ENCODE measurements at places on chromosomes 2 and 18. TPM values are rescaled to one million over a fixed set of nuclear protein-coding genes. Genes with fewer than 3 reads are reported as not detected.

- DNase-seq: no peak
Measured at GRCh38 chr2:200272320-200272719, 34.2 kb upstream of the SPATS2L start.

ATOH8 gene
- 129 TPM for total RNA-seq

REG3A gene
- not detected for total RNA-seq

DNA sequence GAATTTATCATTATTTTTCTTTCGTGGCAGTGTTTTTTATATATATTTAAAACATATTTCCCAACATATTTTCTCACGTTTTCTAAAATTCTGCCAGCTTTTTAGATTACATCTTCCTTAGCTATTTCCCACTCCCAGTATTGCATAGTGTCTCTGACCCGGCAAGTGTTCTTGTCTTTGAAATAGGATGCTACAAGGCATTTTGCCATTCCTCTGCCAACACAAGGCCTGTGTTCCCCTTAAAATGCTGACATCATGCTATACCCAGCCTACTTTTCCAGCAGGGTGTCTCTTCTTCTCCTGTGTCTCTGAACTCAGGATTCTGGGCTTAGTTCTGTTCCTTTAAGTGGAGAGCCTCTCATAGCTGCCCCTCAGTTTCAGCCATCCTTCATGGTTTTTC, 115.2 kb downstream of the DIS3L2 start:
- DNase-seq: no peak

GRCh38 chr18:13564579-13564978, 161.8 kb downstream of the FAM210A start:
- DNase-seq: no peak

RAB6C gene
- total RNA-seq: not detected

SERPINB11 gene
- not detected for total RNA-seq

DNA sequence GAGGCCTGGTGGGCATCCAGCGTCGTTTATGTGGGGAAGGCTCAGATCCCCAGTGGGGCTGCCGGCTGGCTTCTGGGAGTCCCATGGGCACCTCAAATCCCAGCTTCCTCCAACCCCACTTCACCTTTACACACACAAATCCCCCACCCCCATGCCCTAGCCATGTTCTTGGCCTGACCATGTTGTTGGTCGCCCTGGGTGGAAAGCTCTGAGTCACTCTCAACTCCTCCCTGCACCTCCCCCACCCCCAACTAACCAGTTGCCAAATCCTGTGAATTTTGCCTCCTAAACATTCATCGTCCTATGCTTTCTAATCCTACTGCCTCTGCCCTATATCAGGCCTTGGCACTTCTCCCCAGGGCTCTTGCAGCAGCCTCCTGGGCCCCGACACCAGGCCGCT, 6.4 kb downstream of the TNS1 start:
- peak; percentile 50 for DNase-seq

DNA sequence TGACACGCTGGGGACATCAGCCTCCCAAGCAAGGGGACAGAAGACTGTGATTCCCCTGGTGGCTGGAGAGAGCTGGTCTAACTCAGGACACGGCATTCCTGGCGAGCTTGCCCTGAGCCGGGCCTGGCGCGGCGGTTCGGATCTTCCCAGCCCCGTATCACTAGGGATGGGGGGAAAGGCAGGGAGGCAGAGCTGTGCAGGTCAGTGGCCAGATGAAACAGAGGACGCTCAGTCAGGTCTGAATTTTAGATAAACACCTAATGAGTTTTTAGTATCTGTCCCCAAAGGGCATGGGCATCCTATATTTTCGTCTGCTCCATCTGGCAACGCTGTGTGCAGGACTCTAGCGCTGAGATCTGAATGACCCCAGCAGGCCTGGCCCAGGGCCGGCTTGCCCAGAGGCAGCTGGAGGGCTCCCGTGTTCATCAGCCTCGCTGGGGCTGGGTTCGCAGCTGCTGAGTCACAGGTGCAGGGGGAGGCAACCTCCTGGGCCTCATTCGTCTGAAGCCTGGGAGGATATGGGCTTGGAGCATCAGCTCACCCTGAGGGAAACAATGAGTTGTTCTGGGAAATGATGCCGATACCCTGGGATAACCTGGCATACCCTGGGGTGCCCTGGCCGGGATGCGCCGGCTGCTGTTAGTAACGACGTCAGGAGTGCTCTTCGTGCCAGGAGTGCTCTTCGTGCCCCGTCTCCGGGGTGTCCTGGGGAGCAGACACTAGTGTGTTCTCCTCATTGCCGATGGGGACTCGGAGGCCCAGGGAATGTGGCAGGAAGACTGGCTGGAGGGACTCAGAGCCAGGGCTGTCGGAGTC, 48.1 kb upstream of the HPCAL1 start:
- peak; percentile 42 for DNase-seq

DNA sequence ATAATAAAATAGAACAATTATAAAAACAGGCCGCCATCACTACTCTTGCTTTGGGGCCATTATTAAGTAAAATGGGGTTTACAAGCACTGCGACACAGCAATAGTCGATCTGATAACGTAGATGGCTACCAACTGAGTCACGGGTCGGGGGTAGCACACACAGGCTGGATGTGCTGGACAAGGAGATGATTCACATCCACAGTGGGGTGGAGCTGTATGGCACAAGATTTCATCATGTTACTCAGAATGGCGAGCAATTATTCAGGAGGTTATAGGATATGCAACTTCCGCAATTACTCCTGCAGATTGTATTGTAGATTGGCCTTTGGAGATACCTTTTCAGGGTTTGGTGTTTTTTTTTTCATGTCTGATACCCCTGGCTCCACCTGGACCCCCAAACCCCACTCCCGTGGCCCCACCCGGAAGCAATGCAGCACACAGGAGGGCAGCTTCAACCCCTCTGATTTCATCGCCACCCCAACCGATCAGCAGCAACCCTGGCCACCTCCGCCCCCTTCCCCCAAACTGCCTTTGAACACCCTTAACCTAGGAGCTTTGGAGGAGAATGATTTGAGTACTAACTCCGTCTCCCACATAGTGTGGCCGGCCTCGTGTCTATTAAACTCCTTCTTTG, 21.4 kb upstream of the MLPH start:
- DNase-seq: no peak

FAM124B gene
- not detected for total RNA-seq

POLE4 gene
- 31.9 TPM for total RNA-seq

NLRC4 gene
- total RNA-seq: not detected

- peak; percentile 68 for DNase-seq
Measured at GRCh38 chr2:238868067-238868524, 20.2 kb downstream of the TWIST2 start.

DNER gene
- total RNA-seq: 3.5 TPM

C1QL2 gene
- not detected for total RNA-seq

CBLN2 gene
- total RNA-seq: not detected

DNA sequence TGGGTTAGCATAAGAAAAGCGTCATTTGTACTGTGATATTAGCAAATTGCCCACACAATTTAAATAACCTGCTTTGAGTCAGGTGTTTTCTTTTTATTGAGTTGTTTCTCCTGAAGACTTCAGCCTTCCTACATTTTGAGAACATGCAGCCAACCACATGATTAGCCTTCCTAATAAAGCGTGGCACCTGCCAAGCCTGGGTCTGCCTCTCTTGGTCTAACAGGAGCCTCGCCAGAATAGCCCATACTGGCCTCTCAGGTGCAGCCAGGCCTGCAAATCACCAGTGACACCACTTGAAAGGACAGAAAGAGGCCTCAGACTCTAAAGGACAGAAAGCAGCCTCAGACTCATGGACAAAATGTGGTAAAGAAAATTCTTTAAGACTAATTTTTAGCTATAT, 653.8 kb downstream of the BCL11A start:
- DNase-seq: no peak

DNA sequence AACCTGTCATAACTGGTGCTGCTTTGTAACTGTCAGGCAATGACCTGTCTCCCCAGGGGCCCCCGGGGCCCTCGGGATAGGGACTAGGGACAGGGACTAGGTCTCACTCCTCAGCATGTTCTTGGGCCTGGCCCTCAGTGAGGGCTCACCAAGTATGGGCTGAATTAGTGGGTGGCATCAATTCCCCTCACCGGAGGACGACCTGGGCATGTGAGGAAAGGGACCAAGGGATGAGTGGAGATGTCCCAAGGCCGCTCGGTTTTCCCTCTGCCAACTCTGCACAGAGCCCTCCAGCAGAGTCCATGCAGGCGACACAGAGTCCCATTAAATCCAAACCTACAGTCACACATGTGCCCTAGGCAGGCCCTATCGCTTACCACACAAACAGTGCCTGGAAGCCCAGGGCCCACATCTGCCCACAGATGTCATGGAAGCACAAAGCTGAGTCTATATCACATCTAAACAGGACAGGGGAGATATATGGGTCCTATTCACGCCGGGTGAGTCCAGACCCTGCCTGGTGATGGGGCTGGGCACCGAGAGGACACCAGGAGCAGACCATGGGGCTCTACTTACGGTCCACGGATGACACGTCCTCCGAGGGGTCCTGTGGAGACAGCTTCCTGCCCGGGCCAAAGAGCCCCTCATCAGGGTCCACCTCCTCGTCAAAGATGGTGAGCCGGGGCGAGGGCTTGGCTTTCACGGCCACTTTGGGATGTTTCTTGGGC, 26.6 kb downstream of the HS1BP3 start:
- DNase-seq: no peak

SERPINB3 gene
- total RNA-seq: not detected

DNA sequence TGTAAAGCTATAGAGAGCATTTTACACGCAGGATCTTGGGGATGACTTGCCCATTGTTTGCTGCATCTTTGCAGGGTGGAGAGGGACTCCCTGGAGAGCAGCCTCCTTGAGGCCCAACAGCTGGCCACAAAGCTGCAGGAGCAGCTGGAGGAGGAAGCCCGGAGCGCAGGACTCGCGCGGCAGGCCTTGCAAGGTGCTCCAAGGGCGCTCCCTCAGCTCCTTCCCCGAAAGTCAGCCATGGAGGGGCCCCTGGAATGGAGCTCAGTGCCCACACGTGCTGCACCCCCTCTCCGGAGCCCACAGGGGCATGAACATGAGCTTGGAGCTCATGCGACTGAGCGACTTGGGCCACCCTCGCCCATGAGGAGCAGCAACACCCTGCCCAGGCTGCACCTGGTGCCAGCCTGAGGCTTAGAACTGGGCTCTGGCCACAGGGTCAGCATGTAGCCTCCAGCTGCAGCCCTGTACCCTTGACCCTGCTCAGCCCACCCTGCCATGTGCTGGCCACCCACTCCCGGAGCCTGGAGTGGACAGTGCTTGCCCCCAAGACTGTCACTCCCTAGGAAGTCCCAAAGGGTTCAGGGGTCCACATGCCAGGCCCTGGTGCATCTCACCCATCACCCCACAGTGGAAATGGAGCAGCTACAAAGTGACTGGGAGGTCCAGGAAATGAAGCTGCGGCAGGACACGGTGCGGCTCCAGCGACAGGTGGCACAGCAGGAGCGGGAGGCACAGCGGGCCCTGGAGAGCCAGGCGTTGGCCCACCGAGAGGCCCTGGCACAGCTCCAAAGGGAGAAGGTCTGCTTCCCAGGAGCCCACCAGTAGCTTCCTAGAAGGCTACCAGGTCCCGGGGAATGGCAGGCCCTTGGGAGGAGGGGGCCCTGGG, 43.0 kb downstream of the CROCC2 start:
- no peak for DNase-seq

DNA sequence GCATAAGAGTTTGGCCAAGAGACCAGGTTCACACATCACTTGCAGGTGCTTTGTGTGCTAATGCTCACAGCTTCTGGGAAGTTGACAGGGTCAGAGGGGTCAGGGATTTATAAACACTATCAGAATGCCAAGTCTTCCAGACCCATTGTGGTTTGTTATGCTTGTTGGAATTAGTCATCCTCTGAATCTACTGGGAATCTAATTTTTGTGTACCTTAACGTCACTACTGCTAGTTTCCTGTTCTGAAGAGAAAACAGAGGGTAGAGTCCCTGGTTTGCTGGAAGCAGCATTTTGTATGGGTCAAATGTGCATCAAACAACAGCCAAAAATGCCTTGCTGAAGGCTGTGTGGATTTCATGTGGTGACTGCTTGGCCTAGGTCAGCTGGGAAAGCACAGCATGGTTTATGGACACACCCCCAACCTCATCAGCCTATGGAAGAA, 33.3 kb downstream of the ANTXR1 start:
- DNase-seq: peak; percentile 89

DNA sequence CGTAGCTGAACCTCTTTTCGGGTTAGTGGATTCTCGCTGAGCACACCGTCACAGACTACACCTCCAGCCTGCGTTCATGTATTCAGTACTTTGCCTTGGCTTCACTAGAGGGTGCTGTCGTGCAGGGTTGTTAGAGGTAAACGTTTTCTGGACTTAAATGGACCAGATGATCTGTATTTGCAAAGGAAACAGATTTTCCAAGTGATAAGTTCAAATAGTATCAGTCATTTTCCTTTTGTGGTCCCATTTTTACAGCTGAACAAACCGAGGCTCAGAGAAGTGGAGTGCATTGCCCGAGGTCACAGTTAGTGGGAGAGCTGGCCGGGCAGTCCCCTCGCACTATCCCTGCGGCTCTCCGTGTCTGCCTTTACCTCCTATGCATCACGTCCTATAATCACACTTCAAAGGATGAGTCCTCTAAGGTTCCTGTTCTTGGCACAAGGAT, 125.9 kb downstream of the MAP4K4 start:
- DNase-seq: peak; percentile 62

DNA sequence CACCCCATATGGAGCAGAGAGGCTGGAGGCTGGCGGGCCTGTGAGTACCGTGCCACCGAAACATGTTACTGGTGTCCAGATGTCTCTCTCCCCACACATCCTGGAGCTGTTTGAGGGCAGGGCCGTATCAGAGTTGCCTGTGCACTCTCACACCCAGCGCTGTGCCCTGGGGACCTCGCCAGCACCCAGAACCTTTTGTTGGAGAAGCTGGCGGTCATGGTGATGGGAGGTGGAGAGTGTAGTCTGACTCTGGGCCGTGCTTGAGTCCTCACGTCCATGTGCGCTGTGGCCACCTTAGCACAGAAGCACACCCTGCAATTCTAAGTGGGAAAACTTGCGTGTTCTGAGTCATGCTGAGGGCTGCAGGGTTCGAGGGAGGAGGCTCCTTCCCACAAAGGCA, 259.2 kb downstream of the NDUFA10 start:
- no peak for DNase-seq

DNA sequence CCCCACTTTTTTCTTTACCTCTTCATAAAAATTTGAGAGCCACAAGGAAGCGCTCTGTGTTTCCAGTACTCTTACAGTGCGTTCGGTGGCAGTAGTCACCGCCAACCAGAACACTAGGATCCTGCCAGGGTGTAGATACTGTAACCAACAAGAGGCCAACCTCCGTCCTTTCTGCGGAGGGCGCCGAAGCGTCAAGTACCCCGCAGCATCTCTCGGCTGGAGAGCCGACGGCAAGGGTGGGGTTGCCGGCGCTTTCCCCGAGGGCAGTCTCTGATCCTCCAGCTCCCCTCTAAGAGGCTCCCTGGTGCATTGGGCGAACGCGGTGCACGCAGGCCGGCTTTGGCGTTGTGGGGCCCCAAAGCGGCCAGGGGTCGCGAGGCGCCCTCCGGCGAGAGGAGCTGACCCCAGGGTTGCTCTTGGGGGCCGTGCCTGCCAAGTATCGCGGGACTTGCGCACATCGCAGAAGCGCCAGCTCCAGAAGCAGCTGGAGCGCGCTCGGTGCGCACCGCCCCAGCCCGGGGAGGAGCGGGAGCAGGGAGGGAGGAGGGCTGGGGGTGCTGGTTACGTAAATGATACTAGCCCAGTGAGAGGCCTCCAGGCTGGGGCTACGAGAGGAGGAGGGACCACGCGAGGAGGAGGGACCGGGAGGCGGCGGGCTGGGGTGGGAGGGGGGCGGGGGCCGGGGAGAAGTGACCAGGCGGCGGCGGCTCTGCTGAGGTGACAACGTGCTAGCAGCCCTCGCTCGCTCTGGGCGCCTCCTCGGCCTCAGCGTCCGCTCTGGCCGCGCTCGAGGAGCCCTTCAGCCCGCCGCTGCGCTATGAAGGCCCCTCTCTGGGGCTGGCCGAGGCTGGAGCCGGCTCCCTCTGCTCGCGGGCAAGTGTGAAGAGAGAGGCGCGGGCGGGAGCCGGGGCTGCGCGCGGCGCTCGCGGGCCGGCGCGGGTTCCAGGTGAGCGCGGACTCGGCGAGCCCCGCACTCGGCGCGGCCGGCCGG, at the start of gene GALNT13:
GALNT13 (plus strand) TSS at position 692 of the 991 bp plus-strand sequence.
- peak; percentile 36 for DNase-seq

All from LHCN-M2 (cell line).